ENCODE measurements at places on chromosomes 13 and 19.

GRCh38 chr13:30113983-30114570 lies 193.3 kb downstream of the KATNAL1 start:
- DNase-seq = no peak

DNA sequence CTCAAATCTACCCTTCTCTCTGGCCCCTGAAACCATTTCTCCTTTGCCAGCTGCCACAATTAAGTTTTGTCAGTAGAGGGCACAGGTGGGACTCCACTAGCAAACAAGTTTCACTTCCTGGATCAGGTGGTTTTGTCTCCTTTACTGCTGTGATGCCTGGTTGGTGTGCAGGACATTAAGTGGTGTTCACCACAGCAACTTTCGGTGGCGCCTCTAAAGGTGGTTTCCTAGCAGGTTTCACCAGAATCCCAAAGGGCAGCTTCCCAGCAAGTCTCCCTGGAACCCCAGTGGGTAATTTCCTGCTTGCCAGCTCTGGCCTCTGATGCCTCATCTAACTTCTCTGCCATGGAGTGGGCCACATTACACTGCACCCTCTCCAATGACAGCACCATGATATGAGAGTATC lies 16.6 kb downstream of the MED4 start:
- no peak for DNase-seq

DNA sequence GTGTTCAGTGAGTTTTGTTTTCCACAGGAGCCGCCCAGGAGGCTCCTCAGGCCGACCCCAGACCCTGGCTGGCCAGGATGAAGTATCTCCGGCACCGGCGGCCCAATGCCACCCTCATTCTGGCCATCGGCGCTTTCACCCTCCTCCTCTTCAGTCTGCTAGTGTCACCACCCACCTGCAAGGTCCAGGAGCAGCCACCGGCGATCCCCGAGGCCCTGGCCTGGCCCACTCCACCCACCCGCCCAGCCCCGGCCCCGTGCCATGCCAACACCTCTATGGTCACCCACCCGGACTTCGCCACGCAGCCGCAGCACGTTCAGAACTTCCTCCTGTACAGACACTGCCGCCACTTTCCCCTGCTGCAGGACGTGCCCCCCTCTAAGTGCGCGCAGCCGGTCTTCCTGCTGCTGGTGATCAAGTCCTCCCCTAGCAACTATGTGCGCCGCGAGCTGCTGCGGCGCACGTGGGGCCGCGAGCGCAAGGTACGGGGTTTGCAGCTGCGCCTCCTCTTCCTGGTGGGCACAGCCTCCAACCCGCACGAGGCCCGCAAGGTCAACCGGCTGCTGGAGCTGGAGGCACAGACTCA lies 12.9 kb downstream of the B3GNT3 start:
- DNase-seq = no peak

- DNase-seq = no peak
Observed at GRCh38 chr13:75736173-75736572, 100.0 kb downstream of the LMO7 start.

- no peak for DNase-seq
Observed at GRCh38 chr13:20499986-20500385, 25.7 kb downstream of the CRYL1 start.

DNA sequence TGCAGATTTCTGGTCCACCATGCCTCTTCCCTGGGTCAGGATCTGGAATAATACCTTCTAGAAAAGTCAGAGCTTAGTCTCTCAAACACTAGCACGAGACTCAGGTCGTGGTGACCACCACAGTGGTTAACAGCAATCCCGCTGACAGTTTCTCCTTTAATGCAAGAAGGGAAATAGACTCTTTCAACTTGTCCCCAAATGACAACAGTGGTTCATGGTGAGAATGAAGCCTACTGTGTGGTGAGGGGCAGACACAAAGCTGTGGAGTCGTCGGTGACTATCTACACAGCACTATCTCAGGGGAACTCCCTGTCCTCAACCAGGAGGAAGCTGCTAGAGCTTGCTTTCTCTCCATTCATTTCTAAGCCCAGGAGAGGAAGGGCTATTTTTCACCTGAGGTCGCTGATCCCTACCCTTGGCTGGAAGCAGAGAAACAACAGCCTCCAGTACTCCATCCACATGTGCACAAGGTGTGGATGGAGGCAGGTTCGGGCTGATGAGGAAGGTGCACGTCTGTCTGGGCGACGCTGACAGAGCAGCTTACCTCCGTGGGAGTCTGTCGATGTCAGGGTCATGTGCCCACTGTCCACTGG lies 72.4 kb downstream of the STK24 start:
- DNase-seq = no peak

GRCh38 chr13:51764184-51765141 lies 39.5 kb downstream of the DHRS12 start:
- DNase-seq = no peak

DNA sequence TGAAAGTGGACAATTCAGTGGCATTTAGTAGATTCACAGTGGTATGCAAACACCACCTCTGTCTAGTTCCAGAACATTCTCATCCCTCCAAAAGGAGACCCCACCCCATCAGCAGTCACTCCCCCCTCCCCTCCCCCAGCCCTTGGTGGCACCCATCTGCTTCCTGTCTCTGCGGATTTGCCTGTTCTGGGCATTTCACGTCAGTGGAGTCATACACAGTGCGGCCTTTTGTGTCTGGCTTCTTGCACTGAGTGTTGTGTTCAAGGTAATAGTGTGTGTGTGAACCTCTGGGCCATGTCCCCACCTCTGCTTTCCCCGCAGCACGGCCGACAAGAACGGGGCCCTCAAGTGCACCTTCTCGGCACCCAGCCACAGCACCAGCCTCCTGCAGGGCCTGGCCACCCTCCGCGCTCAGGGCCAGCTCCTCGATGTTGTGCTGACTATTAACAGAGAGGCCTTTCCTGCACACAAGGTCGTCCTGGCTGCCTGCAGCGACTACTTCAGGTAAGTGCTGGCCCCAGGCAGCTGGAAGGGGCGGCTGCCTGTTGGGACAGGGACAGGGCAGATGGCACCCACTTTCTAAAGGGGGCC lies 19.4 kb upstream of the CRTC1 start:
- DNase-seq = no peak

Data from left renal pelvis (tissue), 4 donors.